Tongue (tissue), 3 donors: ENCODE measurements at places on chromosomes 12 and 14. TPM values are rescaled to one million over a fixed set of nuclear protein-coding genes. Genes with fewer than 3 reads are reported as not detected.

GRCh38 chr14:66365388-66365787 lies 120.8 kb upstream of the CCDC196 start:
- peak; percentile 8 for DNase-seq

GRCh38 chr12:110088936-110089335 lies 35.2 kb upstream of the IFT81 start:
- DNase-seq: no peak

PMCH gene
- total RNA-seq: not detected

TRPV4 gene
- total RNA-seq: 3.5 TPM

GAS2L3 gene
- total RNA-seq: 32.5 TPM
